ENCODE measurements at places on chromosomes 7 and 10. TPM values are rescaled to one million over a fixed set of nuclear protein-coding genes. Genes with fewer than 3 reads are reported as not detected.

GRCh38 chr7:92644406-92645113, 54.4 kb upstream of the FAM133B start:
- no peaks in the 10 kb centered on the region for H3K27me3 ChIP-seq
- no peaks in the 10 kb centered on the region for H3K36me3 ChIP-seq
- no peak overlapping the region for H3K4me3 ChIP-seq

DNA sequence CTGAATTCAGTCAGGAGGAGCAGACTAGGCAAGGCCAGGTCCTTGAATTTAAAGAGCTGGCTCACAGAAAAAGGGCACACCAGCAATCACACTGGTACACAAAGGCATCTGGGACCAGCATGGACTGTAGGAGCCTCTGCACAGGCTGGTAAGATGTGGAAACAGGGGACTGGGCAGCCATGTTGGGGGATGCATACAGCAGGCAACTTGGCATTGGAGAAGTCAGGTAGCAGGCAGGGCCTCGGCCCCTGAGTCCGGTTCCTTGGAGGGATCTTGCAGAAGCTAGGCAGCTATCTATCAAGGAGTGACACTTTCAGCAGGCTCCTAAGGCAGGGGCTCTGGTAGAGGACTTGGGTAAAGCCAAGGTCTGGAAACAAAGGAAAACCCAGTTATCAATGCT, 376.3 kb upstream of the BMPER start:
- H3K4me3 ChIP-seq = no peak overlapping the region
- no peaks in the 10 kb centered on the region for H3K36me3 ChIP-seq
- H3K27me3 ChIP-seq = no peaks in the 10 kb centered on the region
- no peak for DNase-seq

GRCh38 chr10:125017547-125018298, 75.8 kb downstream of the ZRANB1 start:
- H3K27me3 ChIP-seq = no peaks in the 10 kb centered on the region

GRCh38 chr7:143902332-143902899, 440 bp upstream of the TCAF1 start:
- no peak overlapping the region for H3K4me3 ChIP-seq
- no peak for DNase-seq
- H3K4me1 ChIP-seq = peaks cover 30% of the 10 kb centered on the region
- H3K27me3 ChIP-seq = no peaks in the 10 kb centered on the region
- H3K27ac ChIP-seq = peak overlapping the region; percentile 97
- H3K36me3 ChIP-seq = no peaks in the 10 kb centered on the region

DNA sequence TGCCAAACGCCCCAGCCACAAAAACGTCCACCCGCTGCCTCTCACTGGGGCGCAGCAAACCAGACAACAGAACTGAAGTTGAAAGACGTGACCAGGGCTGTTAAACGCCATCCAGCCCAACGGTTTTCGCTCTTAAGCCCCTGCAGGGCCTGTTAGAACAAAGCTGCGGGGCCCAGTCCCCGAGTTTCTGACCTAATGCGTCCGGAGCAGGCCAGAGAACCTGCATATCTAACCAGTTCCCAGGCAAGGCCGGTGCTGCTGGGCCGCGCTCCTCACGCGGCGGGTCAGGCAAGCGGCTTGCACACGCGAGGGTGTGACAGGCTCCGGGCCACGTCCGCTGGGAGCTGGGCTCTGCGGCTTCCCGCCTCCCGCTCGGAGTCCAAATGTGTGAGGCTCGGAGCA, 87.0 kb downstream of the PTPRN2 start:
- no peaks in the 10 kb centered on the region for H3K36me3 ChIP-seq
- no peak overlapping the region for H3K4me3 ChIP-seq
- H3K4me1 ChIP-seq = peaks cover 14% of the 10 kb centered on the region
- no peak for DNase-seq
- H3K27ac ChIP-seq = no peak overlapping the region
- H3K27me3 ChIP-seq = no peaks in the 10 kb centered on the region

DNA sequence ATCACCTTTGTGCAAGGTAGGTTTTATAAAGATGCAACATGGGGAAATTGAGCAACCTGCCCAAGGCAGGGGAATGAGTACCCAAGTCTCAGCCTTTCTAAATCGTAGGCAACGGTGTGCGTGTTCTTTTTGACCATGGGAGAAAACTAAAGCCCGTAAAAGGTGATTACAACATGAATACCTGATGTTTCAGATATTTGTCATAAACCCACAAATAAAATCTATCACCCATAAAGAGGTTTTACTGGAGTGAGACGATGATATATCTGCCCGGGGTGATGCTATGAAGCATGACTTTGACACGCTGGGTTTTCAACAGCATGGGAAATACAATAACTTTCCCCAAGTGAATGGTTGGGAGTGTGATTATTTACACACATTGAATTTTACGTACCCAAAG, 406.3 kb upstream of the KLF6 start:
- H3K36me3 ChIP-seq = no peaks in the 10 kb centered on the region
- H3K4me1 ChIP-seq = no peaks in the 10 kb centered on the region

GRCh38 chr10:16441173-16441840, 4.5 kb downstream of the PTER start:
- DNase-seq = no peak
- peaks cover 21% of the 10 kb centered on the region for H3K4me1 ChIP-seq
- H3K27ac ChIP-seq = peak overlapping the region; percentile 93
- no peak overlapping the region for H3K4me3 ChIP-seq
- no peaks in the 10 kb centered on the region for H3K27me3 ChIP-seq
- no peaks in the 10 kb centered on the region for H3K36me3 ChIP-seq

DNA sequence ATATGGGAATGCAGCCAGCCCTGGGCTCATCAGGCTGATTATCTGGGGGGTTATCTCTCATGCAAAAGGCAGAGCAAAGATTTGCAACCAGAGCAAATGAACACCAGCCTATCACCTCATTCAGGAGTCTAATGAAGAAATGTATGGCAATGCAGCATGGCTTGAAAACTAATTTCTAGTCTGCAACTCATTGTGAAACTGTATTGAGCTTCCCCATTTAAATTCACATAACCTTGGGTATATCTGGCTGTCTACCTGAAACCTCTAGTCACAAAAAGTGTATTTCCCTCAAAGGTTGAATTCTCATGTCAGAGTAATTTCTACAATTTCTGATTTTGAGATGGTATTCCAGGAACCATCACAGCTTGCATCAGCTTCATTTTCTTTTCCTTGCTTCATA, 240.0 kb downstream of the SDHAF3 start:
- H3K36me3 ChIP-seq = no peaks in the 10 kb centered on the region
- H3K27me3 ChIP-seq = no peaks in the 10 kb centered on the region
- DNase-seq = no peak
- H3K4me1 ChIP-seq = no peaks in the 10 kb centered on the region
- no peak overlapping the region for H3K27ac ChIP-seq

- H3K4me3 ChIP-seq = no peak overlapping the region
- H3K4me1 ChIP-seq = peaks cover 6% of the 10 kb centered on the region
- no peak for DNase-seq
- H3K27ac ChIP-seq = no peak overlapping the region
- no peaks in the 10 kb centered on the region for H3K36me3 ChIP-seq
Measured at GRCh38 chr10:106830471-106830870, 334.0 kb downstream of the SORCS1 start.

- no peak overlapping the region for H3K27ac ChIP-seq
- no peaks in the 10 kb centered on the region for H3K27me3 ChIP-seq
- H3K4me1 ChIP-seq = no peaks in the 10 kb centered on the region
Measured at GRCh38 chr7:102296514-102296913, 9.8 kb downstream of the SH2B2 start.

GRCh38 chr10:27518261-27518660, 14.2 kb downstream of the RAB18 start:
- H3K36me3 ChIP-seq = no peaks in the 10 kb centered on the region
- no peaks in the 10 kb centered on the region for H3K27me3 ChIP-seq
- H3K4me3 ChIP-seq = no peak overlapping the region
- H3K27ac ChIP-seq = no peak overlapping the region

GRCh38 chr7:84236398-84236797, 41.8 kb upstream of the SEMA3A start:
- H3K4me1 ChIP-seq = no peaks in the 10 kb centered on the region
- no peaks in the 10 kb centered on the region for H3K27me3 ChIP-seq
- H3K27ac ChIP-seq = no peak overlapping the region
- DNase-seq = no peak
- no peak overlapping the region for H3K4me3 ChIP-seq

DNA sequence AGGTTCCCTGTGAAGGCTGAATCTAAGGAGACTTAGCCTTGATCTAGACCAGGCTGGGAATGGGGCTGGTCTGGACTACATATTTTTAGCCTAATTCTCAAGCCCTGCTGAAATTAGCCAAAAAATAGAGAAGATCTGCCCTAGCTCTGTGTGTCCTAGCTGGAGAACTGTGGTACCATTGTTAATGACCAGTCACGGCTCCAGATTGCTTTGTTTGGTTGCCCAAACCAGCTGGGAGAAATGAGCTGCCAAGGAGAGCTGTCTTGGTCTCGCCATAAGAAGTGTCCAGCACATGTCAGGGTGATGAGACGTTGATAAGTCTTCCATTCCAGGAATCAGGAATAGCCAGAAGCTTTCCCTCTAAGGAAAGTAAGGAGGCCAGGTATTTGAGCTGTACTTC, 20.7 kb downstream of the GBX1 start:
- no peak overlapping the region for H3K27ac ChIP-seq
- H3K27me3 ChIP-seq = peaks cover 12% of the 10 kb centered on the region
- no peaks in the 10 kb centered on the region for H3K36me3 ChIP-seq
- no peak overlapping the region for H3K4me3 ChIP-seq
- H3K4me1 ChIP-seq = no peaks in the 10 kb centered on the region
- no peak for DNase-seq

DNA sequence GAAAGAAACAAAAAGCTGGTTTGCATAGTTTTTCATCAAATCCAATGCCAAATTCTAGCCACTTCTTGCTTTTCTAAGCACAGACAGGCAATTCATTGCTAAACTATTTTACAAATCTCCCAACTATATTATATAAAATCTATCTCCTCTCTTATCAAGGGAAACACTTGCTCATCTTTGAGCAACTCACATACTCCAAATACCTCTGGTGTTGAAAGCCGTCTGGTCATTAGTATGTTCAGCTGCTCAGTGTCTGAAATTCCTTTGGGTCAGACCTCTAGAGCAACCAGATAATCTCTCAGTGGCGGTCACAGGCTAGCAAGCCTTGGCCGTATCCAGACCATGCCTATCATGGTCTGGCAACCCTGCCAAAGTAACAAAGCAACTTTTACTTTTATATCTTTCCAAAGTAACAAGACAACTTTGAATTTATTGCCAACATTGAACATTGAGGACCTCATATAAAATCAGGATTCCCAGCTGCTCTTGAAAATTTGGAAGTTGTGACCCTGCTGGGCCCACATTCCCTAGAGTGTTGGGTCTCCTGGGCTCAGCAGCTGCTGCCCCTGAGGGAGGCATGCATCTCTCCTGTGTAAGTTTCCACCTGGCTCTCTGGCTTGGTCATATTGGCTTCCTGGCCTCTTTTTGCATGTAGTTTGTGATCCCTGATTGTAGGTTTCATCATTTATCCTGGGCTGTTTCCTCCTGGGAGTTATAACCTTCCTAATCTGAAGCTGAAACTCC, 56.8 kb upstream of the LANCL2 start:
- no peak overlapping the region for H3K4me3 ChIP-seq
- peak; percentile 31 for DNase-seq
- no peaks in the 10 kb centered on the region for H3K36me3 ChIP-seq
- no peaks in the 10 kb centered on the region for H3K4me1 ChIP-seq
- peak overlapping the region; percentile 28 for H3K27ac ChIP-seq
- H3K27me3 ChIP-seq = no peaks in the 10 kb centered on the region

DNA sequence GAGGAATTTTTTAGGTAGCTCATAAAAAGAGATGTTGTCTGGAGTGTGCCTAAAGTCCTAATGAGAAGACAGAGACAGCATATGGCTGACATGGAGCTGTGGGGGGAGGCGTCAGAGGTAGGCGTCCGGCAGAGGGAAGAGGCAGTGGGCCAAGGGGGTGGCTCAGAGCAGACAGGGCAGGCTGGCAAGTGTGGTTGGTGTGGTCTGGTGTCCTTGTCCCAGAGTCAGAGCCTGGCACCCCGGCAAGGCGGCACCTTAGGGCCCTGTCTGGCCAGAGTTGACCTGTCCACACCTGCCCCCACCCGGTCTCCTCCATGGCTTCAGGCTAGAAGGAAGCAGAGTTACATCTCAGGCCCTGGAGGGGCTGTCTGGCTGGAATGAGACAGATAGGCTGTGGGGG, 220.3 kb upstream of the ZNF32 start:
- peak overlapping the region; percentile 57 for H3K27ac ChIP-seq
- no peak overlapping the region for H3K4me3 ChIP-seq
- no peak for DNase-seq
- H3K27me3 ChIP-seq = no peaks in the 10 kb centered on the region
- H3K36me3 ChIP-seq = no peaks in the 10 kb centered on the region

DNA sequence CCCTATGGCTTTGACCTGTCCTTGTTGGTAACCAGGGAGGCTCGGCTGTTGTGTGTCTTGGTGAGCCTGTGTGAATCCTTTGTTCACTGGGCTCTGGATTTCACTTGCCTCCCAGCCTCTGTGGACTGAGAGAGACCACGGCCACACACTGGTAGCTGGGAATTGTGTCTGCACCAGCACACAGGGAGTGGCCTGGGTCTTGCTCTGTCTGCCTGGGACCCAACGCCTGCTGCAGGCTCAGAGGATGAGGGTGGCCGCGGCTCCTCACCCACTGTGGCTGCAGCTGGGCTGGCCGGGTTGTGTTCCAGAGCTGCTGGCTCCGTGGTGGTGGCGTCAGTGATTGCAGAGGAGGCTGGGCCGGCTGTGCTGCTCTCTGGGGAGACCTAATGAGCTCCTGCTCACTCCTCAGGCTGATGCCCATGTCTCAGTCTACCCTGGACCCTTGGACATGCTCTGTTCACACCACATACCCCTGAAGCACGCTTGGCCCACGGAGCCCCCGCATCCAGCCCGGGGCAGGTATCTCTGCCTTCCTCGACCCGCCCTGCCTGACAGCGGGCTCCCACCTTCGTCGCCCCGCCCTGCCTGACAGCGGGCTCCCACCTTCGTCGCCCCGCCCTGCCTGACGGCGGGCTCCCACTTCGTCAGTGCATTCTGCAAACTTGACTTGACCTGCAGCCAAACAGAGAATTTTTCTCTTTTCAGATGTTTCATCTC, 328.5 kb downstream of the ADARB2 start:
- no peaks in the 10 kb centered on the region for H3K36me3 ChIP-seq
- no peak for DNase-seq
- no peaks in the 10 kb centered on the region for H3K4me1 ChIP-seq
- H3K27me3 ChIP-seq = no peaks in the 10 kb centered on the region

DNA sequence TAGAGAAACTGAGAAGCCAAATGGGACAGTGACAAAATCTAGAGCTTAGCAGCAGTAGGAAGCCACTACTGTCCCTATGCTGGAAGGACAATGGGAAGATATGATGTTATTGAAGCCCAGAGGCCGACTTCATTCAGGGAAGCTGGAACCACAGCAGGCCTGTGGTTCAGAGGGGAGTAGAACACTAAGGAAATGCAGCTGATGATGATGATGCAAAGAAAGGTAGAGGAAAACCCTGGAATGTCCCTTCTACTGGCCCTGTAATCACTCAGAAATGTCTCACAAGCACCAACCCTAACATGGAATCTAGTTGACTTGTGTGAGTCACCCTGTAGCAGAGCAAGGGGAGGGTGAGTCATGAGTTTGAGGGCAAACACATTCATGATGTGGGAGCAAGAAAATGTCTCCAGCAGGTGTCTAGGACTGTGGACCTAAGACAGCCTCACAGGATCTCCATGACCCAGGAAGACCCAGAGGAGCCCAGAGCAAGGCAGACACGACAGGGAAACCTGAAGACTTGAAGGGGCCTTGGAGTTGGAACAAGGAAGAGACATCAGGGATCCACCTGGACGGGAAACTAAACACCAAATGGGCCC, 37.0 kb upstream of the LRRC17 start:
- peak overlapping the region; percentile 89 for H3K27ac ChIP-seq
- H3K27me3 ChIP-seq = no peaks in the 10 kb centered on the region
- DNase-seq = peak; percentile 81
- H3K4me1 ChIP-seq = peaks cover 8% of the 10 kb centered on the region
- H3K4me3 ChIP-seq = no peak overlapping the region

Gene DYDC2
- 0.56 TPM for total RNA-seq

Gene LIPM
- not detected for total RNA-seq

Gene METTL27
- 1.6 TPM for total RNA-seq

Gene SPDYE11
- total RNA-seq = 0.07 TPM

Gene ZP3
- total RNA-seq = not detected

Gene CALML5
- total RNA-seq = not detected

Gene OR2A1
- total RNA-seq = not detected
